ENCODE measurements at places on chromosomes 2 and 18. TPM values are rescaled to one million over a fixed set of nuclear protein-coding genes. Genes with fewer than 3 reads are reported as not detected.

DNA sequence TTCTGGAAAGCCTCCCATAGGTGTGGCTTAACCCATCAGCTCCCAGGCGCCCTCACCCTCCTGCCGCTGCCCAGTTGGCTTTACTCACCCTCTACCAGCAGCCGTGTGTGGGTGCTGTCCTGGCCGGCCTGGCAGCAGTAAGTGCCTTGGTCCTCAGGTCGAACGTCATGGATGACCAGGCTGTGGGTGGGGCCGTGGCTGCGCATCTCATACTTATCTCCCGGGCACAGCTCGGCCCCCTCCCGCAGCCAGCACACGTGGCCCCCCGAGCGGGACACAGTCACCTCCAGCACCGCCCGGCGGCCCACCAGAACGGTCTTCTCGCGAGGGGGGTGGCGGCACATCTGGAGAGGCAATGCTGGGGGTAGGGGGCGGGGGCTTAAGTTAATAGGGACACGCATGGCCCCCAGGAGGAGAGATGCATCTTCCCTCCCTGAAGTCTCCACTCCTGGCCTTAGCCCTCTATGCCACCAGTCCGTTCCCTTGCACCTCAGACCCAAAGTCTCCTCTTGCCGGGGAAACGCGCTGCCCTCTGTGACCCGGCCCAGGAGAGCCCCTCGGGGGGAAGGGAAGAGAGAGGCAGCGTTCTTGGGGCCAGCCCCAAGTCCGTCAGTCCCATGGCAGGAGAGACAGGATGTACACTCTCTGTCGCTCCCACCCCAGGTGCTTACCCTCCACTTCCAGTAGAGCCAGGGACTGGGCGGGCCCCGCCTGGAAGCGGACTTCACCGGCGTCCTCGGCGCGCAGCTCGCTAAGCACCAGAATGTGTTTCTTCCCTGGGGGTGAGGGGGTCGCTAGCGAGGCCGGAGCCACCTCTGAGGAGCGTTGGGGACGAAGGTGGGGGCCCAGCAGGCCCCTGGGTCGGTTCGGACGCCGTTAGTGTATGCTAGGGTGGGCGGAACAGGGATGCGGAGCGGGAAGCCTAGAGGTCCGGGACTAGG is 7.9 kb downstream of the TMEM198 start:
- DNase-seq, result no peak

DNA sequence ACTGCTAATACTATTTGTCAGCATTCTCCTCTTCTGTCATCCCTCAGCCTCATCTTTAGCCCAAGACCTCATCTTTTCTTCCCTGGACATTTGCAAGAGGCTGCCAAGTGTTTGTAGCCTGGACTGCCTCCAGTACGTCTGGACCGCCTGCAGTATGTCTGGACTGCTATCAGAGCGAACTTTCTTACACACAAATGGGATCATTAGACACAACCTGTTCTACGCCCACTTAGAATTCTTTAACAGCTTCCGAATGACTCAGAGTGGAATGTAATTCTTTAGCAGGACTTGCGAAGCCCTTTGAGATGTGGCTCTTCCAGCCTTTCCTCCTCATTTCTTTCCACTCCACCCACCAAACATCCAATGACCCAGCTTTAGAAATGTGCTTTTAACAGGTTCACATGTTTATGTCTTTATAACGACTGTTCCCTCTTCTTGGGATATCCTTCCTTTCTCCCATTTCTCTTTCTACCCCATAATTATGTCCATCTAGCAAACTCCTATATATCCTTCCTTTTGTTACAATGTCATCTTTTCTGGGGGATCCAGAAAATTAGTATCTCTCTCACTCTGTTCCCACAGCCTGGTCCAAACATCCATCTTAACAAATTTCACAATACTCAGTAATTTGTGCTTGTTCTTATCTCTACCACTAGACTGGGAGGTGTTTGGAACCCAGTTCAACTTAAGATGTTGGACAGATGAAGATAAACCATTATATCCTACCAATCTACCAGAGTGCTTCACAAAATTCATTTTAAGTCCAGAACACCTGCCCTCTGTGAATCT is 171.3 kb upstream of the PGAP1 start:
- DNase-seq, result no peak

GRCh38 chr2:51420511-51420910 is 388.6 kb upstream of the NRXN1 start:
- no peak for DNase-seq

DNA sequence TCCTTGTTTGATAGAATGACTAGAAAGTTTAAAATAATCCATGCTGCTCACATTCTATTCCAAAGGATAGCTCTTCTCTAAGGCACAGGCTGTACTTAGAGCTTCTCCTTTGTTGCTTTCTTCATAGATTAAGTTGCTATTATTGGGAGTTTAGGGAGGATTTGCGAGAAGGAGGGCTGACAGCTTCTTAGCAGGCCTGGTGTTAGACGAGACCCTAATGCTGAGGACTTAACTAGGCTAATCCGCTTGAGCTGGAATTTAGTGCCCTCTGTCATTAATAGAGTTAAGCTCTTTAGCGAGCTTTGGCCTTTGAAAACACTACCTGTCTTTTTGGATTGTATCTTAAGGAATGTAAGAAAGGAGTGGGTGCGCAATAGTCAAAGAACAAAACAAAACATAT is 81.3 kb downstream of the MOGAT1 start:
- no peak for DNase-seq

DNA sequence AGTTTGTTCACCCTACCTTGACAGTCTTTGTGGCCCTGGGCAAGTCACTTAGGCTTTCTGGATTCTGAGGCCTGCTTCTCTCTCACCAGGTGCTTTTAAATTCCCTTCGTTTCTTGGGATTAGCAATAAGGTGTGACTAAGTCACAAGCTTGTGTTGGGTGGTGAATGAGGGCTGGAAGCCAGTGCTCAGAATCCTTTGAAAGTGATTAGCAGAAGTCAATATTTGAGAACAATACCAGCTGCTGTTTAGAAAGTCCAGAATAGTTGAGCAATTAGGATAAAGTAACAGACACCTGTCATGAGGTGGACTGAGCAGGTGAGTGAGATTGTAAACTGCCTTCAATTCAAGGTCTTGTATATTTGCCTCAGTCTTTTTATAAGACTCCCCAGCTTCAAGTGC is 19.3 kb upstream of the MGAT5 start:
- DNase-seq, result no peak

DNA sequence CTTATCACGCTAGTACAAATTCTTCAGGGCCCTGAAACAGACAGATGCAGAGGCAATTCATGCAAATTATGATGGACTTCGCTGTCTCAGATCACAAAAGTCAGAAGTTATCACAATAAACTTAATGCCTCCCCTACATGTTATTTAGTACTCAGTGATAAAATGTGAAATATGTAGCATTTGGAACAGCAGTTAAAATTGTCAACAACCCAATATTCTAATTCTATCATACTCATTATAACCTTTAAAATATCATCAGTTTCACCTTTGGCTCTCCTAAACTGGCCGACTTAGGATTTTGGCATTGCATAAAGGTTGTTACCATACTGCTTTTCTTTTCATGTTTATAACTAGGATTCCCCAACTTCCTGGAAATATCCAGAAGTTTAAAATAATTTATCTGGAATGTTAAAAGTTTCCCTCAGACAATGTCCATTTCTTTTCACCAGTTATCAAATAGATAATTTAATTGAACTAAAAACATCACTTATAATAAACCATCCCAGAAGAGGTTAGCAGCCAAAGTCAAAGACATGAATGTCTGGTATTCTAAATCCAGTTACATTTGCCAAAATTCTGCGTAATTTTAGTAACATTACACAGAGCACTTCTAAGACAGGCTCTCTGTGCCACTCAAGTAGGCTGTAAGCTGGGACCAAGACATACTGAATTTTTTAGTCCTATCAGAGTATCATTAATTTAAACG is 239.8 kb downstream of the RBM43 start:
- DNase-seq, result no peak

GRCh38 chr2:108533832-108534583 is at the start of gene LIMS1:
Gene LIMS1 (plus strand): TSS chr2:108534470. CDS start chr2:108534563, 93 bp downstream.
- DNase-seq, result no peak

DNA sequence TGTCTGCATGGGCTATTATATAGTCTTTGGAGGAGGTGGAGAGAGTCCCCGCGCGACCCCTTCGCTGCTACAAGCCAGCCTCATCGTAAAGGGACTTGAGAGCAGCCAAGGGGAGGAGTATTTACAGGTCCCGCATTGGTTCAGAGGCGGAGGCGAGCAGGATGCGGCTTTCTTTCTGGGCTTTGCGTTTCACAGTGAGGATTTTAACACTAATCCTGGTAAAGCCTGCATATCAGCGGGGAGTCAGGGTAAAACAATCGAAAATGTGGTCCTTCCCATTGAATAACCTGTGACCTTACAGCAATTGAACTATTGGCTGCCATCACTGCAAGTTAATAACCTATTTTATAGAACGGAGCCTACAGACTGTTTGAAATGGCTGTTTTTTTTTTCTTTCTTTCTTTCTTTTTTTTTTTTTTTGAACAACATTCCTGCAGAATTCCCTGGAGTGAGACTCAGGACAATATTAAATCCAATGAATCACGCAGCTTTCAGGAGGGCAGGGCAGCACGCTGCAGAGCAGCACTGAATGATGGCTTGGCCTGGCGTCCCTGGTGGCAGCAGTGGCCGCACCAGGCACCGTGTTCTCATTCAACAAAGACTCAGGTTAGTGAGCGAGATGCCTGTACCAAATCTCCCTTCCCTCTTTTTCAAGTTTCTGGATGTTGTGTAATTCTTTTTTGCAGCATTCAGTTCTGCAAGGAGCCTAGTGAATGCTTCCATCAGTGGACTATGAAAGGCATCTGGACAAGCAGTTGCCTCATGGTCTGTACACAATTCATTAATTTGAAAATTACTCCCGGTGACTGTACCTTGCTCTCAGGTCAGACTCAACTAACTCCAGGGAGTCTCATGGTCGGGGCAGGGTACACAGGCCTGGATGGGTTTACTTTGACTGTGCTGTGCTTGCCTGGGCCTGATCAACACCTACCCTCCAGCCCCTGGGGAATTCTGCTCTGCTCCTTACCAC is 19.8 kb downstream of the SMIM21 start:
- DNase-seq, result no peak

FOSL2 gene
- total RNA-seq, result 29.0 TPM

CCDC148 gene
- 0.92 TPM for total RNA-seq

GCA gene
- 21.3 TPM for total RNA-seq

GALNT3 gene
- 0.10 TPM for total RNA-seq
